Stimulated activated CD4-positive, alpha-beta T cell treated with anti-CD3 and anti-CD28 coated beads, Interleukin-4, amount 100 ng/mL, for 48 hours (primary cell): ENCODE measurements at places on chromosomes 12 and 14.

- no peak for DNase-seq
Measured at GRCh38 chr14:101028971-101029667, 125.6 kb upstream of the RTL1 start.

GRCh38 chr12:113439606-113440030 is 17.4 kb downstream of the SDSL start:
- DNase-seq = no peak

GRCh38 chr14:53147208-53147607 is 5.9 kb downstream of the DDHD1 start:
- no peak for DNase-seq

GRCh38 chr12:25883026-25883916 is 75.2 kb upstream of the RASSF8 start:
- DNase-seq = no peak

- peak; percentile 36 for DNase-seq
Measured at GRCh38 chr12:98424726-98425401, 90.5 kb upstream of the TMPO start.
